ENCODE measurements at places on chromosomes 16 and 17.

DNA sequence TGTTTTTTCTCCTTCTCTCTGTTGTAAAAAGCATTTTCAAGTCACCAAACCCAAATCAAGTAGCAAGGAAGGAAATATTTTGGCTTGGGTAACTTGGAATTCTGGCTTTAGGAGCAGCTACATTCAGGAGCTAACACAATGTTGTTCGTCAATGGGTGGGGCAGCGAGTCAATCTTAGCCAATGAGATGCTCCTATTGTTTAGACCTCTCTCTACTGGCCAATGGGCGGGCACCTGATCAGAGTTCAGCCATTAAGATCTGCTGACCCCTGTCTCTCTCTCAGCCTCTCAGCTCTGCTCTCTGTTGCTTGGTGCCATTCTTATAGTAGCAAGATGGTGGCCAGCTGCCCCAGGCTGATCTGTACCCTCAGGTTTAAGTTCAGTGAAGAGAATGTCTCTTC, 83.2 kb downstream of the IRX3 start:
- no peak for DNase-seq

DNA sequence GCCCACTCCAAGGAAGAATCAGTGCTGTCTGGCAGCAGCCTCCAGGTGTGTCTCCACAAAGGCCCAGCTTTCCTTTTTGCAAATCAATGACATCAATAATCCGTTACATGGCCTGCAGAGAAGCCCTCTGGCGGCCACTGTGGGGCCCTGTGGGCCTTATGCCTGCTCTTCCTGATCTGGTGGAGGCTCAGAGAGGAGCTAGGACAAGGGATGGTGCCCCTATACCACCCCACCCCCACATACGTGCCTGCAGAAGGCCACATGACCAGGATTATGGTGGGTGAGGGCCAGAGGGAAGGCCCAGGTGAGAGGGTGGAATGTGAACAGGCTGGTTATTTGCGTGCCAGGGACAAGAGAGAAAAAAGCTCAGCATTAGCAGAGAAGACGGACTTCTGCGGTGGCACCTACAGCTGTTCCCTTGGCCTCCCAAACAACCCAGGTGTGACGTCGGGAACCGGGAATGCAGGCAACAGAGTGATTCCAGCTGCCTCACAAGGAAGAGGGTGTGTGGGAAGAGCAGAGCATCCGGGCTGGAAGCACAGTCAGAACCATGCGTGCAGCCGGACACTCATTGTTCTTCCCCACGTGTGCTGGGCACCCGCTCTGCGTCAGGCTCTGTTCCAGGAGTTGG, 22.5 kb downstream of the EIF4A3 start:
- no peak for DNase-seq

- no peak for DNase-seq
Observed at GRCh38 chr16:9123871-9124270, 32.4 kb downstream of the HAPSTR1 start.

- no peak for DNase-seq
Observed at GRCh38 chr16:916035-916799, 54.6 kb downstream of the LMF1 start.

DNA sequence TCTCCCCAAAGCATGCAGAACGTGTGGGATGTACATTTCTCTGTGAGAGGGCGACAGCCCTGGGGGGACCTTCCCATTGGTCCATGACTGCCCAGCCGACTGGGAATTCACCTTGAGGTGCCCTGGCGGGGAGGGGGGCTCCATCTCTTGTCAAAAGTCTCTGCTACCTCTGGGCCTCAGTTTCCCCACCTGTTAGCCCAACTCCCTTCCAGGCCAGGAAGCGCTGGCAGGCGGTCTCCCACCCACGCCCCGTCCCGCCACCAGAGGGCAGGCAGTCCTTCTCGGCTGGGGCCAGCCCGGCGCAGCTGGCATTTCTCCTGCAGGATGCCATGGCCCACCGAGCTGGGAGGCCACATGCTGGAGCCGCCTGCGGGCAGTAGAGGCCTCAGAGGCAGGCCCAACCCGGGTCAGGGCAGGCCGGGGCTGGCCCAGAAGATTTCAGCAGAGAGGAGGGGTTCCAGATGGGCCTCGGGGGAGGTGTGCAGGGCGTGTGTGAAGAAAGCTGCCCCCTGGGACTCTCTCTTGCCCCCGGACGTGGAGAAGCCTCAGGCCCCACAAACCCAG, 16.6 kb downstream of the CD7 start:
- DNase-seq, result peak; percentile 65

- no peak for DNase-seq
Observed at GRCh38 chr17:50672831-50673551, 34.7 kb downstream of the ANKRD40 start.
